ENCODE measurements at places on chromosomes 5 and 9. TPM values are rescaled to one million over a fixed set of nuclear protein-coding genes. Genes with fewer than 3 reads are reported as not detected.

Gene SMIM3
- total RNA-seq = 16.6 TPM

Gene LRRC70
- 0.73 TPM for total RNA-seq

Gene HSD17B3
- total RNA-seq = not detected

- no peak for DNase-seq
Observed at GRCh38 chr5:43590700-43591099, 12.3 kb upstream of the NNT start.

DNA sequence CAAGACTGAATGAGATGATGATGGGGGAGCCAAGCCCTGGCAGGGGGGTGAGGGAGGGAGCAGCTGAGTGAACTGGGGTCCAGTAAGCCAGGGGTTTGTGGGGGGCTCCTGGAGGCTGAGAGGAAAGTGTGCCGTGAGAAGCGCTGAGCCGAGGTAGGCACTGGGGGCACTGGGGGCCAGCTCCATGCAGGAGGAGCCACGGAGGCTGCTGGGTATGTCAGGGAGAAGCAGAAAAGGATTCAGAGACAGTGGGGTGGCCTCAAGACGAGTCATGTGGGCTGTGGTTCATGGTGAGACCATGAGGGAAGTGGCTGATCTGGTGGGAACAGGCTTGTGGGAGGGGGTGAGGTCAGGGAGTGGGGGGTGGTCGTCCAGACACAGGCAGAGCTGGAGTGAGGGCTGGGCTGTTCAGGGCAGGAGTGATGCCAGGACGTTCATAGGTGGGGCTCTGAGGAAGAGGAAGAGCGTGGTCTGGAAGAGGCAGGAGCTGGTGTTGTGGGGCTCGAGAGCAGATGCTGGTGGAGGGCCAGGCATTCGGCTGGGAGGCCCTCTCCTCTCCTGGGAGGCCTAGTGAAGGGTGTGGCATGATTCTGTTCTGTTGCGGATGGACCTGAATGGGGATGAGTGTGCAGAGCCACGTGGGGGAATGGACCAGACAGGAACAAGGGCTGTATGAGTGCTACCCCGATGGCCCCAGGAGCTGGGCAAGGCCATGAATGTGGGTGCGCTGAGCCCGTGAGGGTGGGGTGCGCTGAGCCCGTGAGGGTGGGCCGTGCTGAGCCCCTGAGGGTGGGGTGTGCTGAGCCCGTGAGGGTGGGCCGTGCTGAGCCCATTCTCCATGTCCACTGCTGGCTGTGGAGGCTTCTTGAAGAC, 92.7 kb upstream of the CACNA1B start:
- DNase-seq = no peak

- DNase-seq = peak; percentile 93
Observed at GRCh38 chr9:14353222-14354056, 39.5 kb upstream of the NFIB start.

GRCh38 chr5:90251447-90251846, 158.1 kb downstream of the CETN3 start:
- DNase-seq = no peak

DNA sequence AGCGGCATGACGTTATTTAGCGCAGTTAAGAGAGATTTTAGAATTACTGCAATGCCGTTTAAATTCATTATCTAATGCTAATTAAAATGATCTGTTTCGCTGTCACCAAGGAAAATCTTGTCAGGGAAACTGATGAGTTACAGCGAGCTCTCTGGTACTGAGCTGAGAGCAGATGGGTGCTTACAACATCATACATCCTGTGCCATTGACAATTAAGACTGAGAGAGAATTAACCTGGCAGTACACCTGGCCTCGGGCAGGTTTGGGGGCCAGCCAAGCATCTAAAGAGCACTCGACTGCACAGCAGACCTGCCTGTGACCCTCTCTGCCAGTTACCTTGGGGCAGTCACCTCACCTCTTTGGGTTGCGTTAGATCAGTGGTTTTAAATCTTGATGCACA, 55.0 kb downstream of the PUM3 start:
- DNase-seq = no peak

DNA sequence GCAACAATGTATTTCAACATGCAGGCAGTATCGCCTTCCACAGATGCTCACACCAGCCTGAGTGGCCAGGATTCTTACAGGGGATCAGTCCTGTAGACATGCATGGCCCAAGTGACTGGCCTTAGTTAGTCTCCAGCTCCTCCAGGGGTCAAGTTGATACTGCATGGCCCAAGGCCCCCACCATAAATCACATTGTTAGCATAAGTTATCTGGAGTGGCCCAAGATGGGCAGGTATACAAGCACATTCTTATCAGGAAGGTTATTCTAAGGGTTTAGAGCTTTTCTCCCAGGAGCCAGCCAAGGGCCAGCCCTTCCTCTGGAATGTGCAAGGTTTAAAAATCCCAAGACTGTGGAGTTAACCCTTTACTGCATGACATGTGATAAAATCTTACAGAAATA, 230.9 kb upstream of the NFIL3 start:
- DNase-seq = no peak

DNA sequence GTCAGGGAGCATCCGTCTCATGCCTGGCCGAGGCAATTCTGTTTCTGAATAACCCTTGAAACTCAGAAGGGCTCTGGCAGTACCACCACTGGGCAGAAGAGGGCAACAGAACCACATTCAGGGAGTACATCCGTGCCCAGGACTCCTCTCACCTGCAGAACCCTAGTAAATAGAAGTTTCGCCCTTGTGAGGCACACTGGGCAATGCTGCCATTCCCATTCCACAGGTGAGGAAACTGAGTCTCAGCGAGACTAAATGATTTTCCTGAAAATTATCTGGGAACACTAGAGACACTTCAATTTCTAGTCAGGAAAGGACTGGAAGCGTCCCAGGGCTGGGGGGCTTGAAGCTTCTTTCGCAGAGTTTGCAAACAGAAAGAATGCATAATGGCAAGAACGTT, 74.7 kb downstream of the FGF1 start:
- DNase-seq = peak; percentile 90

DNA sequence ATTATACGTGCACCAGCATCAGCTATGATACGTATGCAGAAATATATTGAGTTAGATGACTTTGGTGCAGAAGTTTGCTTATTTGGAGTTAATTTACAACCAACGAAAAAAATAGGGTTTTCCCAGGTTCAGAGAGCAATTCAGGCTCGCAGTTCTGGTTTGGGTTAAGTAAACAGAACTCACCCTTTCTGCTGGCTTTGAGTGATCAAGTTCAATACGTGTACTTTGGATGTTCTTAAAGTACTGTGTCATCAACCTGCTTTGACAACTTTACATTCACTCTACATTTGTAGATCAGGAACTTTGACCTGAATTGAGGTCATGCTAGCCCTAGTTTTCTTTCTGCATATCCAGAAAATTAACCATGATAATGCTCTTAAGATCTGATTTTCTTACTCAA, 40.7 kb downstream of the ACOT12 start:
- DNase-seq = no peak

Data from activated CD4-positive, alpha-beta T cell treated with anti-CD3 and anti-CD28 coated beads, Interleukin-2, amount 10 ng/mL, durations not matched to agents 24 days and 14 days (primary cell).